ENCODE measurements at places on chromosomes 3 and 15.
A peak's percentile ranks its signal among the peaks of the same experiment; 100 is the strongest.

- H3K27me3 ChIP-seq: no peaks in the 10 kb centered on the region
- DNase-seq: peak; percentile 70
- no peaks in the 10 kb centered on the region for H3K36me3 ChIP-seq
- peak overlapping the region; percentile 73 for H3K27ac ChIP-seq
Measured at GRCh38 chr15:34721802-34722438, 32.9 kb downstream of the GJD2 start.

DNA sequence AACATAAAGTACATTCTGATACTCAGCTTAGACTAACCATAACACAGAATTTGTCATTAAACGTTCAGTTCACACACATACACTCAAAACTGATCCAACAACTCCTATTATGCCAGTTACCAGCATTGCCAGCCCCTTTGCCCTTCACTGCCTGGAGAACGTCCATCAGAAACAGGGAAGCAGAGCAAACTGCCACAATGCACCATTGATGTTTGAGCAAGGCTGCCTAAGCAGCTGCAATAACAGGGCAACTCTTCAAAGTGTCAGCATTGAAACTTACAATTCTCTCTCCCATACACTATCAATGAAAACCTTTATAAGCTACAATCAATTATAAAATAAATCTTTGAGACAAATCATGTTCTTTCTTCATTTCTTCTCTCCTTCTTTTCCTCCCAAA is 85.1 kb downstream of the ZBTB20 start:
- no peaks in the 10 kb centered on the region for H3K4me1 ChIP-seq
- DNase-seq: no peak
- no peak overlapping the region for H3K27ac ChIP-seq
- H3K27me3 ChIP-seq: no peaks in the 10 kb centered on the region
- H3K4me3 ChIP-seq: no peak overlapping the region
- H3K36me3 ChIP-seq: no peaks in the 10 kb centered on the region

DNA sequence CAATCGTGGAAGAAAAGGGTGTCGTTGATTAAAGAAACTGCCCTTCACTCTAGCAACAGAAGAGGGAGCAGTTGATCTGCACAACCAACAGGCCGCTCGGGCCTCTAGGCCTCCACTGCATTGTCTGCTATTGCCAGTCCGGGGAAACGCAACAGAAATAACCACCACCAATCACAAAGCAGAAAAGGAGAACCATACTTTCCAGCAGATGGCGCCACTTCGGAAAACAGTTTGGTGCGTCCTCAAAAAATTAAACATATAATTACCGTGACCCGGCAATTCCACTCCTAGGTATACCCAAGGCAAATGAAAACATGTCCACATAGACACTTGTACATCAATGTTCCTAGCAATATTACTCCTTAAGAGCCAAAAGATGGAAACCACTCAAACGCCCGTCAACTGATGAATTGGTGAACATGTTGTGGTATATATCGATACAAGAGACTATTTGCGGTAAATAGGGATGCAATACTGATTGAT is 154.1 kb downstream of the TJP1 start:
- H3K4me1 ChIP-seq: no peaks in the 10 kb centered on the region
- no peaks in the 10 kb centered on the region for H3K27me3 ChIP-seq
- H3K27ac ChIP-seq: no peak overlapping the region
- no peaks in the 10 kb centered on the region for H3K36me3 ChIP-seq
- peak; percentile 48 for DNase-seq
- no peak overlapping the region for H3K4me3 ChIP-seq

GRCh38 chr3:175692256-175692655 is 833.1 kb downstream of the NAALADL2 start:
- no peak overlapping the region for H3K4me3 ChIP-seq
- no peaks in the 10 kb centered on the region for H3K36me3 ChIP-seq
- no peak overlapping the region for H3K27ac ChIP-seq
- no peaks in the 10 kb centered on the region for H3K4me1 ChIP-seq

- no peak for DNase-seq
- H3K4me1 ChIP-seq: no peaks in the 10 kb centered on the region
- H3K36me3 ChIP-seq: no peaks in the 10 kb centered on the region
- no peaks in the 10 kb centered on the region for H3K27me3 ChIP-seq
- no peak overlapping the region for H3K4me3 ChIP-seq
- no peak overlapping the region for H3K27ac ChIP-seq
Measured at GRCh38 chr15:98408231-98408630, 240.1 kb upstream of the IGF1R start.

- peaks cover 11% of the 10 kb centered on the region for H3K4me1 ChIP-seq
- no peak overlapping the region for H3K4me3 ChIP-seq
- H3K27me3 ChIP-seq: peaks cover 2% of the 10 kb centered on the region
- DNase-seq: no peak
Measured at GRCh38 chr15:74762791-74763150, 14.1 kb downstream of the CYP1A2 start.
